Mucosa of descending colon (tissue), 3 donors: ENCODE measurements at places on chromosomes 6 and 20. TPM values are rescaled to one million over a fixed set of nuclear protein-coding genes. Genes with fewer than 3 reads are reported as not detected.

MLN gene
- total RNA-seq, result not detected

TRAPPC3L gene
- total RNA-seq, result not detected

PLA2G7 gene
- 3.0 TPM for total RNA-seq

RAB23 gene
- 2.9 TPM for total RNA-seq

ARMH2 gene
- not detected for total RNA-seq

SLC2A10 gene
- total RNA-seq, result 13.4 TPM

MRPL2 gene
- total RNA-seq, result 58.7 TPM

FOXS1 gene
- total RNA-seq, result not detected

BTN1A1 gene
- not detected for total RNA-seq

SHLD1 gene
- 8.3 TPM for total RNA-seq

ZSWIM1 gene
- total RNA-seq, result 11.3 TPM

ZSCAN31 gene
- 6.3 TPM for total RNA-seq

DNA sequence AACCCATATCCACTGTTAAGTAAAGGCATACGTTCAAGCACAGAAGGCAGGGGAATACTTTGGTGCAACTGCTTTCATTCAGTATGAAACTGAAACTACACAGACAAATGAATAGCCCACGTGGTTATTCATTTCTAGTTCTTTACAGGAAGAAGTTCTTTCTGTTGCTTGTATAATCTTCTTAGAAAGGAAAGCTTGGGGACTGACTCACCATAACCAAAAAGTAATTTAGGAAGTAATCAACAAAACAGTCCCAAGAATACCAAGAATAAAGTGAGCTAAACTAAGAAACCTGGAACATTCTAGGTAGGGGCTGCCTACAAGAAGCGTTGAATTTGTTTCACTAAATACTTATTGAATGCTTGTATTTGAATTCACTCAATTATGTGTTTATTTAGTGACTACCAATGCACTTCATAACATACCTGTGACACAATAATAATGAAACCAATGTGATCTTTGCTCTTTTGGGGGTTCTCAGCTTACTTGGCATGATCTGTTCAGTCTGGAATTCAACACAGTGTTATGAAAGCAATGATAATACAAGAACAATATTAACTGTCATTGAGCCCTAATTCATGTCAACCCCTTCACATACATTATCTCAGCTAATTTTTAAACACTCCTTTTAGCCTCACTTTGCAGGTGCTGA lies 25.1 kb upstream of the KIAA0408 start:
- DNase-seq, result no peak

DNA sequence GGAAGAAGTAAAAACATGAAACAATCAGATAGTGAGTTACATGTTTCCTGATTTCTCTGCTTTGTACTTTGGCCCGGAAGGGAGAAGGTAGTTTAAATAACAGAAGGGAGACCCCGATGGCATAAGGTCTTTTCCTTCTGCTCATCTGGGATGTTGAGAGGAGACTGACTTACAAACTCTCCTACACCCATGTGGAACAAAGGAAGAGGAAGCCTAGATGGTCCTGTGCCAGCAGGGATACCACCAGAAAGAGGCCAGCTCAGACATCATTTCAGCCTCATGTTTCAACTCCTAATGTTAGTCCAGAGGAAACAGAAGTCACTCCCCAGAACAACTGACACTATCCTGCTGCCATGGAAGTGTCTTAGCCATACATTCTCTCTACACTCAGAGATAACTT lies 250.7 kb upstream of the NOX3 start:
- no peak for DNase-seq

DNA sequence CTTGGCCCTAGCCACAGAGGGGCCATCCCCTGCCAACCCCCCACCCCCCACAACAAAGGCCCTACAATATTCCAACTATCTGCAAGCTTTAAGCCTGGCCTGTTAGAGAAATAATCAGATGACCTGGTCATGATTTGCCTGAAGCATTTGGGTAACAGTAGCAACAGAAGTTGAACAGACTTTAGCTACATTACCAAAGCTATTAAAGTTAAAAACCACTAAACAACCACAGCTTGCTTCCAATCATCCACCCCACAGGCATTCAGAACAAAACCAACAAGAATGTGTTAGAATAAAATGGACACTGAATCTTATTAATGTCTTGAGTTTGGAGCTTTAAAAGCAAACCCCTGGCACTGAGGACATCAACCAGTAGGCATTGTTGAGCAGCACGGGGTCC lies 250.9 kb downstream of the LRFN2 start:
- no peak for DNase-seq

DNA sequence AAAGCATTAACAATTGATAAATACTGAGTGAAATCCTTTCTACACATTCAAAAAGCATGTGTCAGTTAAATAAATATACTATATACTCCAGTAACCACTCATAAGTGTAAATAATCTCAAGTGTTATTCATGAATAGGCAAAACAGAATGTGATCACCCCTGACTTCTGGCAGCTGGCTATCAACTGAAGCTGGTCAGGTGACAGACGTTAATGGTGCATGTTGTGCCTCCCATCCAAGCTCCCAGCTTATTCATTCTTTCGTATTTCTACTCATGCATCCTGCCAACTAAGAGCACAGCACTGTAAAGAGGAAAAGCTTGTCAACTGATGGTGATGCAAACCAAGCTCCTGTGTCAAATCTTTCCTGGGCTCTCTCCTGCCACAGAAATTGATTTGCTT lies 7.7 kb downstream of the PSMB1 start:
- no peak for DNase-seq

DNA sequence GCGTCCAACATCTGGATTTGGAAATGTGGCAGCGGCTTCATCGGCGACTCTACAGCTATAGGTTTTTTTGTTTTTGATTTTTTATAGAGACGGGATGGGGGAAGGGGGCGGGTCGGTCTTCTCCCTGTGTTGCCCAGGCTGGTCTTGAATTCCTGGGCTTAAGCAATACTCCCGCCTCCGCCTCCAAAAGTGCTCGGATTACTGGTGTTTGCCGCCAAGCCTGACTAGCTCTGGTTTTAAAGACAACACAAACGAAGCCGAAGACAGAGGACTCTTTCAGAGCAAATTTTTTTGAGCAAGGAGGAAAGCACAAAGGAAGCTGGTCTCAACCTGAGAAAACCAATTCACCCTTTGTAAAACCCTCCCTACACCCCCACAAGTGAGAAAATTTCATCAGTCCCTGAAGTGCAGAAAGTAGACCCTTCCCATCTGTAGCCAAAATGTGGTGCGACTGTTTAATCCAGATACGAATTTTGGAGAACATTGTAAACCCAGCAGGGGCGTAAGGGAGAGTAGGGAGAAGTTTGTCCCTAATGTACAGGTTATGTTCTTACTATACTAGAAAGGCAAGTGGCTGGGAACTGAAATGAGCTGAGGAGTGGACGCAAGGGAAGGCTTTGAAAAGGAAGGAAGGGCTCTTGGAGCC lies 185.9 kb downstream of the TRIM27 start:
- DNase-seq, result no peak

GRCh38 chr20:54323227-54323734 lies 115.4 kb downstream of the PFDN4 start:
- no peak for DNase-seq

DNA sequence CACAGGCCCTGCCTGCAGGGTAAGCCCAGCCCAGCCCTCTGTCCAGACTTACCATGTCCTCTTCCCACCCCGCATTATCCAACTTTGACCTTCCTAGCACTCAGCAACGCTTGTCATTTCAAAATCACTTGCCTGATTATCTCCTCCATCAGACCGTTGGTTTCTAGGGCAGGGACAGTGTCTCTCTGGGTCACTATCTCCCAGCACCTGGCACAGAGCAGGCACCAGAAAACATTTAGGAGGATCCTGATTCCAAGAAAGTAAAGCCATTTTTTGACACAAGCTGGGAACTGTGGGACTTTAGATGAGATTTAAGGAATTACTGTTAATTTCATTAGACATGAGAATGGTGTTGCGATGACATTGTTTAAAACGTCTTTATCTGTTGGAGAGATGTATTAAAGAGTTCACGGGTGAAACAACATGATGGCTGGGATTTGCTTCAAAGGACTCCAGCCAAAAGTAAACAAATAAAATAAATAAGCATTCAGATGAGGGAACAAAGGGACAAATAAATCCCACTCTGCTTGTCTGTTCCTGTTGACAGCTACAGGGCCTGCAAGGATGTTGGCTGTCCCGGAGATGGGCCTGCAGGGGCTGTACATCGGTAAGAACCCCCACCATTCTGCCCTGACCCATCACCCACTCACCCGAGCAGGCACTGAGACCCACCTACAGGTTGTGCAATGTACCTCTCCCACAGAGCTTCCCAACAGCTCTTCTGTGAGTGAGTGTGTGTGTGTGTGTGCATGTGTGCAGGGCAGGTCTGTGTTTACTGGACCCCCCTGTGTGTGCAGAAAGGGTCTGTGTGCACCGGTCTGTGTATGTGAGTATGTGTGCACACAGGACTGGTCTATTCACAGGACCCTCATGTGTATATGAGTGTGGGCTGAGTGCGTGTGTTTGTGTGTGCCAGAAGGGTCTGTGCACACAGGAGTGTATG lies 5.9 kb downstream of the HSPA12B start:
- peak; percentile 6 for DNase-seq

DNA sequence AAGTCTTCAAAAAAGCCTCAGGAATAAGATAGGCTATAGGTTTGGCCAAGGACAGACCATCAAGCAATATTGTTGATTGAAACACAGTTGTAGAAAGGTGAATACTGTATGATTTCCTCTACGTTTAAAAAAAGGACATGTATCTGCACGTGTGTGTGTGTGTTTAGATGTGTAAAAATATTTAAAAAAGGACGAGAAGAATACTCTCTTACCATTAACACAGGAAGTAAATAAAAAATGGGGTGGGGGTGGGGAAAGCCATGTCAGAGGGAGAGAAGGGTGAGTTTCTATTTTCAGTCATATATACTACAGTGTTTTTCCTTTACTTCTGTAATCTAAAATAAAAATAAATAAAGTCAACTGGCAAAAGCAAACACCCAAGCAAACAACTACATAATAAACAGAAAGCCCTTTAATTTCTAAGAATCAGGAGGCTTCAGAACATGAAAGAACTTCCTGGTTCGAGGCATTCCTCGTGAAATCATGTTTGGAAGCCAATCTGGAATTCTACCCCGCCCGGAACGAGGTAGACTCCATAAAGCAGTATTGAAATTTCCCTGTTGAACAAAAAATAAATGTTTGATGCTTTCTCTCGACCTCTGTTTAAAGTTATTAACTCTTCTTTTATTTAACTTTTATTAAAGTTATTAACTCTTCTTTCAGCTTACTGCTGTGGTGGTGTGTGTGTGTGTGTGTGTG lies 158.1 kb upstream of the ZNF217 start:
- peak; percentile 48 for DNase-seq

- peak; percentile 36 for DNase-seq
These were observed 49.3 kb downstream of the PRR18 start for GRCh38 chr6:166258854-166259276.

DNA sequence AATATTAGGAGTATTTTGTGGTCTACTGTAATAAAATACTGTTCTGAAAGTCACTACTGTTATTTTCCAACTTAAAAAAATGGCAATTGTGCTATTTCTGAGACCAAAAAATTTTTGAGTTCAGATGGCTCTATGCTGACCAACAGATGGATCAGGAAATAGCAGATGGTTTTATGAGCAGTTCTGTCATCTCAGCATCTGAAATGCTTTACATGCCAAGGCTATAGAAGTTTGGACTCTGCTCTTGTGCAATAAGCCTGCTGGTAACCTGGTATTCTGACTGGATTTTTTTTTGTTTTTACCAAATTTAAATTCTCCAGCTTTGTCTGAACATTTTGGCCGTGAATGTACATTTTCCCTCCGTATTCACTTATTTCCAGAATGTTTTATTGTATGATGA lies 1127.5 kb downstream of the GRIK2 start:
- no peak for DNase-seq

DNA sequence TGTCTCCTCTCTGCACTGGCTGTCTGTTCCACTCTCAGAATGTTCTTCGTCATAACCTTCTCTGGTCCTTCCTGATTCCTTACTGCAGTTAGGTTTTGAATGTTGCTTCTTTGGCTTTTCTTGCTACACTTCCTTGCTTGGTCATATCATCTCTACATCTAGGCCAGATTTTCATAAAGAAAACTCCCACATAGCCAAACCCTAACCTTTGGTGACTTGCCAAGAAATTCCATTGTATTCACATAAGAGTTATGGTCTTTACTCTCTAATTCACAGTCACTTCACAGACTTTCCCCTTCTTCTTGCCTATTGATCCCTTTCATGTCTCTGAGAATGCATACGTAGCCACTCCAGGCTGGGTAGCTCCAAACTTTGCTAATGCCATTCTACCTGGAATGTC lies 41.9 kb upstream of the SIM1 start:
- DNase-seq, result no peak

DNA sequence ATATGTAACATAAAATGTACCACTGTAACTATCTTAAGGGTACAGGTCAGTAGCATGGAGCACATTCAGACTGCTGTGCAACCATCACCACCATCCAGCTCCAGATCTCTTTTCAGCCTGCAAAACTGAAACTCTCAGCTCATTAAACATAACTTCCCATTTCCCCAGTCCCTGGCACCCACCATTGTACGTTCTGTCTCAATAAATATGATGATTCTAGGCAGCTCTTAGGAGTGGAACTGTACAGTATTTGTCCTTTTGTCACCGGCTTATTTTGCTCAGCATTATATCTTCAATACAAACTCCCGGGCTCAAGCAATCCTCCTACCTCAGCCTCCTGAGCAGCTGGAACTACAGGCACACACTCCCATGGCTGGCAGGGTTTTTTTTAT lies 1.5 kb downstream of the ZC3H12D start:
- DNase-seq, result no peak

DNA sequence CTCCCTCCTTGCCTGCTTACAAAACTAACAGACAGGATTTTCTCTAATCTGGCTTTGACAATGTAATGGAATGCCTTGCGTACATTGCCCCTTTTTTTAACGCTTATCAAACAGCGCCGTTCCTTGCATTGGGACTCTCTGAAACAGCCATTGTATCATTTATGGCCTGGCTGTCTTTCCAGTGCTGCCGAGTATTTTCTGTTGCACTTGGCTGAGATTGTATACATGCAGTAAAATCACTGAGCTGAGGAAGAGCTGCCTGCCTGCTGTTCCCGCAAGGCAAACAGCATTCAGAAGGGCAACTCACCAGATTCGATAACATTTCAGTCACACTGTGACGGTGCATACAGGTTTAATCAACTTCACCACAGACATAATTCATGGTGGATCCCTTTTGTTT lies 106.0 kb downstream of the SH3BGRL2 start:
- DNase-seq, result peak; percentile 16

DNA sequence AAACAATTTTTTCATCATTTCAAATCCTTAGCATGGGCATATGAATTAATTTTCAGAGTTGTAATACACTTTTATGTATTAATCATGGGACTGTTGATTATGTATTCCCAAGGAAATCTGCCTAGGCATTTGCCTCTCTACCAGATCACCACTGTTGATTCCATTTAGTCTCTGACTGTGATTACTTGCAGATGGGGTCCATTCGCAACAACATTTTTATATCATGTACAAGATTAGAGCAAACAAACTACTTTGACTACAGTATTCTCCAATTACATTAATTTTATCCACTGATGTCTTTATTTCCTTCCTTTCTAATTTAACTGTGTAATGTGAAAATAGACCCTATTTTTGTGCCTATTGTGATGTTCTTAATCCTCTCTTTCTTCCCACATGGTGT lies 831.4 kb upstream of the SLC35B3 start:
- no peak for DNase-seq

- no peak for DNase-seq
These were observed 197.0 kb upstream of the RNF217 start for GRCh38 chr6:124765280-124765679.

GRCh38 chr6:25987845-25988244 lies 25.2 kb downstream of the TRIM38 start:
- no peak for DNase-seq
